ENCODE measurements at places on chromosomes 5 and 9.
A peak's percentile ranks its signal among the peaks of the same experiment; 100 is the strongest.

- no peak for DNase-seq
These were observed 141.1 kb upstream of the RAD23B start for GRCh38 chr9:107141967-107142366.

DNA sequence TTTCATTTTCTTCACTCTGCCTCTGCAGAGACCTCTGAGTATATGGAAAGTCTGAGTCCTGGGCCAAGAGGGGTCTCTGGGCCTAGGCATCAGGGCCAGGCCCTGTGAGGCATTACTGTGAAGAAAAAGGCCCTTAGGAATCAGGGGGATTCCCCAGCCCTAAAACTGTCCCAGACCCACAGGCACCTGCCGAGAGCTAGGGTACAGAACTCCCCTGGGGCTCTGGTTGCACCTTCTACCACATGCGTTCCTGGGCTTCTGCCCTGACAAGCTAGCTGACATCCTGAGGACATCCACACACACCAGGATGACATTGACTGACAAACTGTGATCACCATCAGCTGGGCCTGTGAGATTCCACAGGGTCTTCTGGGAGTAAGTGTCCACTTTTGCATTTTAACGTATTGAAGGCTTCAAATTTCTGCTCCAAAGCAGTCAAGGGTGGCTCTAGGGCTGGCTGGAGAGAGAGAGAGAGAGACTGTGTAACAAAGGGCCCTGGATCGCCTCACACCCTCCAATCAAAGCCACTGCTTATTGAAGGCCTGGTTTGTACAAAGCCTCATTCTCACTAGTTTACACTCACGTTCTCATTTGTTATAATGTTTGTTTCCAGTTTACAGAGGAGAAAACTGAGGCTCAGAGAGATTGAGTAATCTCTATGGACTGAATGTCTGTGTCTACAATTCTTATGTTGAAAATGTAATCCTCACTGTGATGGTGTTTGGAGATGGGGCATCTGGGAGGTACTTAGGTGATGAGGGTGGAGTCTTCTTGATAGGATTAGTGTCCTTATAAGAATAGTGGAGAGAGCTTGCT, 45.1 kb downstream of the TGFBI start:
- no peak for DNase-seq

- DNase-seq = no peak
These were observed 778.3 kb downstream of the PRELID2 start for GRCh38 chr5:145056800-145057199.

- no peak for DNase-seq
These were observed 173.9 kb downstream of the WDR70 start for GRCh38 chr5:37552770-37553719.

DNA sequence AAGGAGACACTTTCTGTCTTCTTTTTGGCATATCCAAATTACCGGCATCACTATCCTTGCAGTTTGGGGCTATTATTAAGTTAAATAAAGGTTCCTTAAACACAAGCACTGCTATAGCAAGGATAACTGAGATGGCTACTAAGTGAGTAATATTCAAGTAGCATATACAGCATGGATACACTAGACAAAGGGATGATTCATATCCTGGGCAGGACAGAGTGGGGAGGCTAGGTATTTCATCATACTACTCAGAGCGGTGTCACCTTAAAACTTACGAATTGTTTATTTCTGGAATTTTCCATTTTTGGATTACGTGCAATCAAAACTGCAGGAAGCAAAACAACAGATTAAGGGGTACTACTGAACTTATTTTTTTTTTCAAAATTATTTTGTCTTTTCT, 54.1 kb downstream of the FER start:
- DNase-seq = no peak

GRCh38 chr5:44943647-44944046, 134.9 kb downstream of the MRPS30 start:
- DNase-seq = no peak

GRCh38 chr5:150625831-150626746, 14.4 kb upstream of the SYNPO start:
- DNase-seq = no peak

- DNase-seq = no peak
These were observed 1.3 kb upstream of the PHPT1 start for GRCh38 chr9:136847826-136848392.

GRCh38 chr9:126053913-126054312, 272.7 kb upstream of the MVB12B start:
- no peak for DNase-seq

GRCh38 chr5:174283211-174284005, 237.9 kb downstream of the NSG2 start:
- DNase-seq = peak; percentile 16

DNA sequence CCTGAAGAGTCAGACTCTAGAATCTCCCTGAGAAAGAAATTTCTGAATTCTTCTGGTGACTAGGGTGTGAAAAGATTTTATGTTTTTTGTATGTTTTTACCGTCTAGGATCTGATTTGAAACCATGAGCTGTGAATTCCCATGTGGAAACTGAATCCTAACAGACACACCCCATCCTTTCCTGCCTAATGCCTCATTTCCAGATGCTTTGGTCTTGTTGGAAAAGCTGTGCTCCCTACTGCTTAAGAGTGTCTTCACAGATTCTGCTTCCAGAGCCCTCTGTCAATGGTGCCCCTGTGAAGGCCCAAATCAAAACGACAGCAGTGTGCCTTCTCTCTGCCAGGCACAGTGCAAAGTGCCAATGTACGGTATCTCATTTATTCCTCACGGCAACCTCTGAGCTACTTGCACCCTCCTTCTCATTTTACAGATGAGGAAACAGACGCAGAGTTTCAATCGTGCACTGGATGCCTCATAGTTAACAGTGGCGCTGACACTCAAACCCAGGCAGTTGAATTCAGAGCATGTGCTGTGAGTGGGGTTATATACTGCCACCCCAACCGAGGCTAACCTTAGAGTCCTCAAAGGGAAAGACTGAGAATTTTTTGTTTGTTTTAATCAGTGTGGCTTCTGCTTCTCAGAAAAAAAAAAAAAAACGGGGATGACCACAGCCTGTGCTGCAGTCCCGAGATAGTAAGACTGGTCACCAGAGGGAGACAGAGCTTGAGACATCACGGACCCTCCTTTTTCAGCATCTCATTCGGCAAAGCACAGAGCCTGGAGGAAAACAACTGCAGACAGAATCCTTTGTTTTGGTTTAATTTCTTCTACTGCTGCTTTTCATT, 188.4 kb downstream of the SNCAIP start:
- no peak for DNase-seq

DNA sequence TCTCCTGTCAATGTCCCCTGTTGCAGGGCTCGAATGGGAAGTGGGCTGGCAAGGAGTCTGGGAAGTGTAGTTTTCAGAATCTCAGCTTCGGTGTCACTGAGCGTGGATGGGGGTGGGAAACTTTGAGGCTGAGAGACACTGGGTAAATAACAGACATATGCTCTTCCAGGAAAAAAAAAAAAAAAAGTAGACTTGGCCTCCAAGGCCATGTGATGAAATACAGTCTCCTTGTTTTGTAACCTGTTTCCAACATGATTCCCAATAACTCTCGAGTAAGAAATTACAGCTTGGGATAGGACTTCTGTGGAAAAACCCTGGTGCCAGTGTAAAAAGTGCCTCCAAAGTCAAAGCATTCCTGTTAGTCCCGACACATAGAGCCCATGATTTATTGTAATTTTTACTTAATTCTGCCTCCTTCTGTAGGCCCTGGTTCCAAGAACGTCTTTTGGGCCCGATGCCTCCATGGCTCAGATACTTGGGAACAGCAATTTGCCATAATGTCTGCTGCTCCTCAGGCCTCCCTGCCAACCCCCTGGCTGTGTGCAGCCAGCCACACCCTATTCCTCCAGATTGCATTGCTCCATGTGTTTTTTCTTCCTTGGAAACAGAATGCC, 119.5 kb upstream of the TNC start:
- DNase-seq = no peak

DNA sequence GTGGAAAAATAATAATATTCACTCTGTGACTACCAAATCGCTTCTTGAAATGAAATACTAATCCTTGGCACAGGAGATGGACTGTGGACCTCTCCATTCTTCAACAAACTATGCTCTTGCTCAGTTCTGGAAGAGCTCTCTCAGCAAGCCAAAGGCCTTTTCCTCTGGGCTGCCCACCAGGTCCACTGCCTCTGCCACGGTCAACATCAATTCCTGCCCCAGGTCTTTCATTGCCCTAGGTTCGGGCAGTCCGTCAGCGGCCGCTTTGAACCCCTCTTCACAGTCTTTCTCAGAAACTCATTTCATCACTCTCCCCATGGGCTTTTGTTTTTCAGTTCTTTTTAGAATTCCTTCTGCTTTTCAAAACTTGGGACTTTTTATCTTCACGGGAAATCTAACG, 64.9 kb downstream of the GNAQ start:
- DNase-seq = no peak

- DNase-seq = no peak
These were observed 235.6 kb upstream of the TUSC1 start for GRCh38 chr9:25913806-25914205.

DNA sequence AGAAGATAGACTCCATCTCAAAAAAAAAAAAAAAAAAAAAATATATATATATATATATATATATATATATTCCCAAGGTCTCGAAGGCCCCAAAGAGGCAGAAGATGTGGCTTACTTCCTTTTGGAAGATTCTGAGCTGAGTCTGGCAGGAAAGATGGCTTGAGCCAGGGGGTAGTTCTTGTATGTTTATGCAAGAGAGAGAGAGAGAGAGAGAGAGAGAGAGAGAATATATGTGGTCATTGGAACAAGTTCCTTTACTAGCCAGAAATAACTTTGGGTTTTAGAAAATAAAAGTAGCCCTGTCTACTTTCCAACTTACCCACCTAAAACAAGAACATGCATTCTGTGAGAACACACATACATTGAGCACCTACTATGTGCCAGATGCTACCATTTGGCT, 17.6 kb downstream of the NCS1 start:
- no peak for DNase-seq

DNA sequence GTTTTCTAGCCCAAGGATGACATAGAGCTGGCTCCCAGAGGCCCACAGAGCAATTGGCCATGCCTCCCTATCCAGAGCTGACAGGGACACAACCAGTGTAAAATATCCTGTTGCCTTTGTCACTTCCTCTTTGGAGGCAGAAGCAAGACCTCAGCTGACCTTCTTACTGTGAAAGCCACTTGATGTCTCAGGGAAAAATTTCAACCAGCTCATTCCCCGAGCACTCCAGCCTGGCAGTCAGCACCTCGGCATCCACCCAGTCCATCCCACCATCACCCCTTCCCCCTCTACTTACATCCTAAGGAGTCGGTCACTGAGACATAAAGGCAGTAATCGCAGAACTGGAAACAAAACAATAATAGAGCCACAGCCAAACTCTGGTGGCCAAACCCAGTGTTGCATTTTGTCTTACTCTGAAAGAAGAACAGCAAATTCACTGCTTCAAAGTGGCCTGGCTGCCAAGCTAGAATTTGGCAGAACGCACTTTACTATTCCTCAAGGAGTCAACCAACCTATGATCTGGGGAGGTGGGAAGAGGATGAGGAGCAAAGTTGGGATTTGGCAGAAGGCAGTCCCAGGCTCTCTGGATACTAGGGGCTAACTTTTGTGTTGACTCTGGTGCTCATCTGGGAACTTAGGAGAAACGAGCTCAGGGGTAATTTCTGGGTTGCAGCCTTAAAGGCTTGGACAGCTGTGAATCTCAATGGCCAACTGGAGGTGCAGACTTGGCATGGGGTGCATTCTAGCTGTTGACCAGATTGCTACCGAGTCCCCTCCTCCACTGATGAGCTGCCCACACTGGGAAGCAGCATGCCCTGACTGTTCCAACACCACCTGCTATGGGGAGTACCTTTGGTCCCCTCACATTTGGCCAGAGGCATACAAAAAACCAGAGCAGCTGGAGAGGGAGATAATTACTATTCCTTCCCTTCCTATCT, 13.6 kb downstream of the NIPAL4 start:
- DNase-seq = no peak

DNA sequence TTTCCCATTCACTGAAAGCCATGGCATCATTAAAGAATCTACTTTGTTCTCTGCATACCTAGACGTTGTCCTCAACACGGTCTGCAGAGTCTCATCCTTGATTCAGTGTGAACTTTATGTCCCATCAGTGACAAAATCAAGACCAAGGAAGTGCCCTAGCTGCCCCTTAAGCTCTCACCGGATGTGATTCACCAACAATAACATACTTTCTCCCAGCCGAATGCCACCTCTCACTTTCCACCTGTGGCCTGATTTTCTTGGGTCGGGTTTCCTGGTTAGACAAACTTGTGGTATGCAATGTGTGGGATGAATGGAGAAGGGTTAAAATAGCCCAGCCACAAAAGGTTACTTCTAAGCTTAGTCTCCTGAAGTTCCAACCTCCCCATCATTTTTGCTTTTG, 145.3 kb upstream of the PAPPA start:
- no peak for DNase-seq

GRCh38 chr9:116198344-116198743, 44.8 kb downstream of the PAPPA start:
- no peak for DNase-seq

DNA sequence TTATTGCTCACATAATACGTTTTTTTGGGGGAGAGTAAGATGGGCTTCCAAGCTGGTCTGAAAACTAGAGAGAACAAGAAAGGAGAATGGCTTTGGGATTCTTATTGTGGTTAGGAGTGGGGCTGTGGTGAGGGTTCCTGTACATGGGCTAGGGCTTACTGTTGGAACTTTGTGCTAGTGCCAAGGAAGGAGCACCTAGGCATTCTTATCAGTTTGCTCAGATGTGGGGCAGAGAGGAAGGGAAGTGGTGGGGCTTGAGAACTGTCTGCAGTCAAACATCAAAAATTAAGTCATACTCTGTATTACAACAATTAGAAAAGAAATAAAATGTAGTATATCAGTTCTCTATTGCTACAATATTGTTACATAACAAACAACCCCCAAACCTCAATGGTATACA, 4.0 kb upstream of the THBS4 start:
- no peak for DNase-seq

- no peak for DNase-seq
These were observed 6.6 kb upstream of the OTULINL start for GRCh38 chr5:14574891-14575508.

DNA sequence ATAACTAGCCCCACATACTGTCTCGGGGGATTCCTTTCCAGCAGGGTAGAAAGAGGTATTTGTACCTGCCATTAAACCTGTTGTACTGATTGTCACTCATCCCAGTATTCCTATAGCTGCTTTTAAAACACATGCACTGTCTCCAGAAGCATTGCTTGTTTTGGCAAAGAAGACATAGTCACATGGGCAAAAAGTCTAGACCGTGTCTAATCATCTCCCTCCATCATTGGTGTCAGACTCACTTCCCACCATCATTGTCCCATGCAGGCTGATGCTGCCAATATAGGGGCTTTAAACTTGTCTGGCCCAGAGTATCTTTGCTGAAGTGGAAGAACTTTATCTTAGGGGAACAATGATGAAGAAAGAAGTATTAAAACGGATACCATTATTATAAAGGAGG, 12.6 kb downstream of the DNAJC21 start:
- DNase-seq = no peak

GRCh38 chr5:168578006-168578405, 1.2 kb downstream of the PANK3 start:
- DNase-seq = no peak

GRCh38 chr5:169426784-169427183, 125.8 kb upstream of the SLIT3 start:
- DNase-seq = no peak

DNA sequence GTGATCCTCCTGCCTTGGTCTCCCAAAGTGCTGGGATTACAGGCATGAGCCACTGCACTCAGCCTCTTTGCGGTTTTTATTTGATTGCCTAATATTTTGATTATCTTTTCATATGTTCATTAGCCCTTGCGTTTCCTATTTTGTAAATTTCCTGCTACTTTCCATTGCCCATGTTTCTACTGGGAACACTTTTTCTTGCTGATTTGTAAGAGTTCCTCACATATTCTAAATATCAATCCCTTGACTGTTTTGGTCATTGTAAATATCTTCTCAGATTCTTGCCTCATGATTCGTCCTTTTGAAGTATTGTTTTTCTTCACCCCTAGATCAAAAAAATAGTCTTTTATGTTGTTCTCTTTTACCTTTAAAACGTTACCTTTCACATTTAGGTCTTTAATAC, 37.9 kb upstream of the TTC1 start:
- DNase-seq = no peak
